ENCODE measurements at places on chromosomes 2 and 18.
A peak's percentile ranks its signal among the peaks of the same experiment; 100 is the strongest.

DNA sequence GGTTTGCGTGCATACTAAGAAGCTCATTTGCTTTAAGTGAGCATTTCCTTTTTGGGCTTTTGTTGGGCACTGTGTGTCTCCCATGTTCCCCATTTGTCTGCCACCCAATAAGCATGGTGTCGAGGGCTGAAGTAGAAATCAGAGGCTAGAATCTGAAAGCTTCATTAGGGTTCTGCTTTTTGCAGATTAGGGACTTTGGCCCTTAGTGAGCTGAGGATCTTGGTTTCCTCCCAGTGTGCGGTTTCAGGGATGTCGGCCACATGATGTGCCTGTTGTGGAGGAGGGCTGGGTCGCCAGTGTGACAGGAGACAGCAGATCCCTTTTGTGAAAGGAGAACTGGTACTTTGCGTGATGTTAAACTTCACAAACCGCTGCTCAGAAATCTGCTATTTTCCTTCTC, 41.1 kb downstream of the PLEKHB2 start:
- DNase-seq, result no peak
- no peak overlapping the region for H3K4me3 ChIP-seq
- H3K4me1 ChIP-seq, result no peaks in the 10 kb centered on the region
- H3K27me3 ChIP-seq, result no peaks in the 10 kb centered on the region
- H3K27ac ChIP-seq, result peak overlapping the region; percentile 19

DNA sequence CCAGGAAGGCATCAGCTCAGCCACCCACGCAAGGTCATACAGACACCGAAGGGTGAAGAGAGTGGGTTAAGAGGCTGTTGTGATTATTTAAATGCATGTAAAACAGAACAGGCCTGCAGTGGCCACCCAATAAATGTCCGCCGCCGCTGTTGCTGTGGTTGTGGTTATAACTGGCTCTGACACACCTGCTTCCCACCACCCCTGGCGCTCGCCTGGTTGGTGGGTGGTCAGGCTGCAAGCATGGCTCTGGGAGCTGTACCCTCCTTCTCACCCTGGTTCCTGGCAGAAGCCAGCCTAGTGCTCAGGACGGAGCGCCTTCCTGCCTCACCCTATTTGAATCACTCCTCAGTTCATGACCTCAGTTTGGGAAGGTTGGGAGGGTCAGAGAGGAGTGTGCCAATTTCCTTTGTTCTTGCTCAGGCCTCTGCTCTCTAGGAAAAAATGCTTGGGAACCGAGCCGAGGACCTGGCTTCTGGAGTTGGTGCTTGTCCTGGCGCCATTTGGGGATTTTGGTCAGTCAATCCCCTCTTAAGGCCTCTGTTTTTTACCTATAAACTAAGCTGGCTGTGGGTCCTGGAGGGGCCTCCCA, 5.3 kb upstream of the CRYBA2 start:
- no peaks in the 10 kb centered on the region for H3K4me1 ChIP-seq
- peaks cover 98% of the 10 kb centered on the region for H3K27me3 ChIP-seq
- no peak for DNase-seq
- H3K36me3 ChIP-seq, result no peaks in the 10 kb centered on the region
- H3K27ac ChIP-seq, result no peak overlapping the region

- no peak overlapping the region for H3K4me3 ChIP-seq
- H3K36me3 ChIP-seq, result no peaks in the 10 kb centered on the region
- H3K4me1 ChIP-seq, result no peaks in the 10 kb centered on the region
- no peak overlapping the region for H3K27ac ChIP-seq
These were observed 9.2 kb upstream of the ERMN start for GRCh38 chr2:157334797-157335196.

DNA sequence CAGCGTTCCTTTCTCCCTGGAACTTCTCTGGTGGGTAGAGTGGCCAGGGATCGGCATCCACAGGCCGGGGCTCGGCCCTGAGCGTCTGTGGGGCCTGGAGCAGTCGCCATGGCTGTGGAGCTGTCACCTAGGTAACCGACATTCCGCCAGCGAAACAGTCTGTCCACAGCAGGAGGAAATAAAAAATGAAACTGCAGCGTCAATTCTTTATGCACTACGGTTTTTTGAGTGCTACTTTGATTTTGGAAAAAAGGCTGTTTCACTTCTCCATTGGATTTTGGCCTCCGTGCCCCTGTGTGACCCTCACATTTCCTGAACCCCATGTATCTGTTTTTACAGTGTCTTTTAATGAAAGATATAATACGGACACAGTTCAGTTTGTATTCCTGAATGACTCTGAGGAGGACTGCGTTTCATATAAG, 163.4 kb downstream of the LDLRAD4 start:
- H3K4me1 ChIP-seq, result peaks cover 32% of the 10 kb centered on the region
- H3K4me3 ChIP-seq, result no peak overlapping the region
- H3K36me3 ChIP-seq, result no peaks in the 10 kb centered on the region
- no peaks in the 10 kb centered on the region for H3K27me3 ChIP-seq

DNA sequence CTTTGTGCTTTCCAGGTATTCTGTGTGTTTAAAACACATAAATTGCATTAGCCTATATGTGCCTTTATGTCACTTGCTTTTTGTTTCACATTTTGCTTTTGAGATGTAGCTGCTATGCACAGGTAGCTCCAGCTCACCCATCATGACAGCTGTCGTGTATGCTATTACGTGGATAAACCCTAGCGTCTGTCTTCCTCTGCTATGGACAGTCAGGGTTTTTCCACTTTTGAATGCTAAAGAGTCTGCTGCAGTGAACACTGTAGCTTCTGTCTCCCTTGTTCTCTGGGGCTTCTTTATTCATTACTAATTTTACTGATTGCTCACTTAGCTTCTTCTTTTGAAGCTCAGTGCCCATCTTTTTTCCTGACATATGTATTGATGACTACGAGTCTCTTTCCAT, 24.7 kb upstream of the MBP start:
- DNase-seq, result no peak
- no peak overlapping the region for H3K4me3 ChIP-seq
- H3K36me3 ChIP-seq, result no peaks in the 10 kb centered on the region
- peaks cover 22% of the 10 kb centered on the region for H3K4me1 ChIP-seq

DNA sequence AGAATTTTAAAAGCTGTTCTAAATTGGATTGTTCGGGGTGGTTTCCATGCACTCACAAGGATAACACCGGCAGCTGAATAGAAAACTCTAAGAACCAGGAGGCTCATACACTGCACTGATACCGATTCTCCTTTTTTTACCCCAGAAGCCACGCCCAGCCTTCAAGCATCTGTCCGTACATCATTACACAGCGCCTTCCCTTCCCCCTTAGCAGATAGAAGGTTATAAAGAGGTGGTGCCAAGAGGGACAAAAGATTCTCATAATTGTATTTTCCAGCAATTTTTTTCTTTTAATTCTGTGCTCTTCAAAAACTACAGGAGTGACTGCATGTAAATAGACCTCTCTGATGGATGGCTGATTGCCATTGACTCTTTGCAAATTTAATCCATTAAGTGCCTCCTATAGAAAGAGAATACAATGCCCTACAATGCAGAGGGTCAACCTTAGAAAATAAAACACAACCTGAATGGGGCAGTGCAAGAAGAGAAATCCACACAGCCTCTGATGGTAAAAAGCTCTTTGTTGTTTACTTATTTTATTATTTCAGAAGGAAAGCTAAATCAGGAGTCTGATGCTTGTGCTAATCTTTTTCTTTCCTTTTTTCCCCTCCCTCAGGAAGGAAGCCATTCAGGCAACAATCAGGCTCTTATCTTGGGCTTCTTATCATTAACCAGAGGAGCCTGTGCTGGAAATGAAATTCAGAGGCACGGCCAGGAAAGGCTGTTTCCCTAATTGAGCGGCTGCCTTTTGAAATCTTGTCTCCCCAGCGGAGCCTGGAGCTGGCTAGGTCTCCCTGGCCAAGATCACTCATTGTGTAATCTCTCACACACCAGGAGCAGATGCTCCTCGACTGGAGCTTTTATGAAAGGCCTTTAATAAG, 198.9 kb upstream of the NABP1 start:
- no peaks in the 10 kb centered on the region for H3K27me3 ChIP-seq
- H3K4me1 ChIP-seq, result peaks cover 30% of the 10 kb centered on the region
- peak; percentile 30 for DNase-seq
- H3K4me3 ChIP-seq, result peak overlapping the region; percentile 61

- DNase-seq, result no peak
- no peaks in the 10 kb centered on the region for H3K4me1 ChIP-seq
- no peak overlapping the region for H3K4me3 ChIP-seq
- H3K27ac ChIP-seq, result no peak overlapping the region
- H3K27me3 ChIP-seq, result no peaks in the 10 kb centered on the region
These were observed 138.2 kb downstream of the ZNF236 start for GRCh38 chr18:76960528-76961035.

DNA sequence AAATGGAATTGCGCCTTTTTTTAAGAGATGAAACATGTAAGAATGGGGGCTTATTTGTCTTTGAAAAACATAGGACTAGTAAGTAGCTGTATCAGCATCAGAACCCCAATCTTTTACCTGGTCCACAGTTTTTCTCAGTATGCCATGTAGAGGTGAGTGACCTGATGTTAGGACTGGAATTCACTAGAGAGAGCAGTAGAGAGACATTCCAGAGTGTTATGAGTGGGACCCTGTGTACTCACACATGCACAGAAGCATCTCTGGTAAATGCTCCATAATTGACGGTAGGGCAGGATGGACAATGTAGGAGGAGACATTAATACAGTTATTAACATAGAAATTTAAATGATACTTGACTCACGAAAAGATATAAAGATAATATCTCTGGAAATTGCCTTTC, 1.4 kb upstream of the GALNT13 start:
- peaks cover 24% of the 10 kb centered on the region for H3K4me1 ChIP-seq
- H3K36me3 ChIP-seq, result no peaks in the 10 kb centered on the region
- peak overlapping the region; percentile 89 for H3K4me3 ChIP-seq
- no peak overlapping the region for H3K27ac ChIP-seq
- DNase-seq, result no peak
- H3K27me3 ChIP-seq, result peaks cover 48% of the 10 kb centered on the region

- DNase-seq, result no peak
- H3K4me1 ChIP-seq, result no peaks in the 10 kb centered on the region
- no peak overlapping the region for H3K4me3 ChIP-seq
- H3K27me3 ChIP-seq, result no peaks in the 10 kb centered on the region
- peaks cover 18% of the 10 kb centered on the region for H3K36me3 ChIP-seq
These were observed 35.4 kb downstream of the TMX3 start for GRCh38 chr18:68679528-68679927.

DNA sequence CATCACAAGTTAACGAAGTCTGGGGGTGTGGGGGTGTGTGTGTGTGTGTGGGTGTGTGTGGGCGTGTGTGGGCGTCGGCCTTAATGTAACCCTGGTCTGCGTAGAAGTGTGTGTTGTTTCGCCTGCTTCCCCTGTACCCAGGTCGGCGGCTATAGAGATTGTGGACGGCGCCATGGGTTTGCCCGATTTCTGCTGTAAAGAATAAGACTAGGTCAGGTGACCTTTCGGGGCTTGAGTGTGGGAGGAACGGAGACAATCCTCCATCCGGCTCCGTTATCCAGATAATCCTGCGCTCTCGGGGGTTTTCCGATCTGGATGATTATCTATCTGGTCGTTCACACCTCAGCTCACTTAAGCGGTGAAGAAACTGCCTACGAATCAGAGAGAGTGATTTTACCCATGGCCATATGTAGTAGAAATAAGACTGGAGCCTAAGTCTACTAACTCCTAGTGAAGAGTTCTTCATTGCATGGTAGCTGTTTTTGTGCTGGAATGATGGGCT, 543 bp downstream of the HADHB start:
- H3K4me3 ChIP-seq, result peak overlapping the region; percentile 99
- H3K4me1 ChIP-seq, result peaks cover 39% of the 10 kb centered on the region
- peak; percentile 12 for DNase-seq
- no peaks in the 10 kb centered on the region for H3K27me3 ChIP-seq
- no peak overlapping the region for H3K27ac ChIP-seq

DNA sequence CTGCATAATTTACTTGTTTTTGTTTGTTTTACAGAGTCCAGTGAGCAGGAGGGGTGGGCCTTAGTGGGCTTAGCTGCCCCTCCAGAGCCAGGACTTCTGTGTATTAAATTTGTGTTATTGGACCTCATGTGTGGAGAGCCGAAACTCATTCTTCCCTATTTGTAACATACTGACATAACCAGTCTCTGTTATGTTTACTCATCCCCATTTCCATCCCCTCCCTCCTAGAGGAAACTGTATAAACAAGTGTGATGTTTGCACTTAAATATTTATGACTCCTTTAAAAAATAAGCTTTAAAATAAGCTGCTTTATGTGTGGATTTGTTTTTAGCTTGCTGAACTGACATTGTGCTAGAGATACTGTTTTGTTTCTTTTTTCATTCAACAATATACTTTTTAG, 13.8 kb downstream of the ZNF512 start:
- H3K36me3 ChIP-seq, result peaks cover 48% of the 10 kb centered on the region
- no peak for DNase-seq
- no peak overlapping the region for H3K27ac ChIP-seq
- peaks cover 11% of the 10 kb centered on the region for H3K4me1 ChIP-seq
- no peaks in the 10 kb centered on the region for H3K27me3 ChIP-seq
- no peak overlapping the region for H3K4me3 ChIP-seq

- no peak overlapping the region for H3K4me3 ChIP-seq
- H3K4me1 ChIP-seq, result peaks cover 33% of the 10 kb centered on the region
- peaks cover 3% of the 10 kb centered on the region for H3K27me3 ChIP-seq
- no peak for DNase-seq
These were observed 33.3 kb upstream of the GMCL1 start for GRCh38 chr2:69796174-69796573.

DNA sequence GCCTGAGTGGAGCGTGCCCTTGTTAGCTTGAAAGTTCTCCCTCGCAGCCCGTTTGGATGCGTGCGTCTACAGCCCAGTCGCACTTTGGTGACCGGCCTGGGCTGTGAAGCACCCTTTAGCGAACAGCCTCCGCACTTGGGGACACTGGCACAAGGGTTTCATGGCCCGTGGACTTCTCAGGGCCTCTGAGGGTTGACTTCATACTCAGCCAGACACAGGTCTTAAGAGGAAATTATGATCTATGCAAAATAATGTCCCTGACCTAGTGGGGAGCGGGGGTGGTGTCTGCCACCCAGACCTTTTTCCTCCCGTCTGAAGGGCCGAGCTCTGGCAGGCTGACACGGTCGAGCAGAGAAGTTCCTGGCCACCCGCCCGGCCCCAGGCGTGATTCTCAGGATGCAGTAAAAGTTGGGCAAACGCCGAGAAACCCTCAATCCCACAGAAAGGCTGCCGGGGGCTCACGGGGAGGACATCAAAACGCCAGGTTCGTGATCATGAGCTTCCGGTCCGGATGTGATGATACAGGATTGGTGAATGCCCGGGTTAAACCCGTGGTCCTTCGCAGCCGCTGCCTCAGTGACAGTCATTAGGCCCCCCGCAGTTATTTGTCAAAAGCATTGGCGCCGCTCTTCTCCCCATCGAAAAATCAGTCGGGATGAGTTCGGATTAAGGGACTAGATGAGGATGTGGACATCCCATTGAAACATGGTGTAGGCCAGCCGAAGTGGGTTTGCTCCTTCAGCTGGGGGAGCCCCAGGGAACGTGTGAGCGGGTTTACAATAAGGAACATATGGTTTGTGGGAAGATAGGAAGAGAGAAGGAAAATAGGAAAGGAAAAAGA, 3.6 kb upstream of the PAX3 start:
- no peak overlapping the region for H3K27ac ChIP-seq

DNA sequence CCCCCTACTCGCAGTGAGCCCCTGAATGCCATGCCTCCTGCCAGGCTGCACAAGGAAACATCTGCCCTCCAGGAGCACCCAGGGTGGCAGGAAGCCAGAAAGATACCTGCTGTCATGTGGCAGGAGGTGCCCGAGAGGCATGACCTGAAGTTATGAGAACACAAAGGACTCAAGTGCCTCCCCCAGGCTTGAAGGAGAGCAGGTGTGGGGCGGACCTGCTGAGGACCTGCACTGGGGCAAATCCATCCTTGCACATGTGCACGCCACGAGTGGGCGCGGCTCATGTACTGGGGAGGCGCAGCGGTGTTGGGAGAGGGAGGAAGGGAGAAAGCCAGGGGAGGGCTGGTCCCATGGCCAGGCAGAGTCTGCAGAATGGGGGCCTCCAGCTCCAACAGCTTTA, 26.9 kb downstream of the SDC1 start:
- no peaks in the 10 kb centered on the region for H3K27me3 ChIP-seq
- no peak overlapping the region for H3K4me3 ChIP-seq
- no peak overlapping the region for H3K27ac ChIP-seq
- H3K4me1 ChIP-seq, result peaks cover 20% of the 10 kb centered on the region
- peaks cover 13% of the 10 kb centered on the region for H3K36me3 ChIP-seq

Data from neural crest cell (in vitro differentiated cells).